ENCODE measurements at places on chromosomes 4 and X.

DNA sequence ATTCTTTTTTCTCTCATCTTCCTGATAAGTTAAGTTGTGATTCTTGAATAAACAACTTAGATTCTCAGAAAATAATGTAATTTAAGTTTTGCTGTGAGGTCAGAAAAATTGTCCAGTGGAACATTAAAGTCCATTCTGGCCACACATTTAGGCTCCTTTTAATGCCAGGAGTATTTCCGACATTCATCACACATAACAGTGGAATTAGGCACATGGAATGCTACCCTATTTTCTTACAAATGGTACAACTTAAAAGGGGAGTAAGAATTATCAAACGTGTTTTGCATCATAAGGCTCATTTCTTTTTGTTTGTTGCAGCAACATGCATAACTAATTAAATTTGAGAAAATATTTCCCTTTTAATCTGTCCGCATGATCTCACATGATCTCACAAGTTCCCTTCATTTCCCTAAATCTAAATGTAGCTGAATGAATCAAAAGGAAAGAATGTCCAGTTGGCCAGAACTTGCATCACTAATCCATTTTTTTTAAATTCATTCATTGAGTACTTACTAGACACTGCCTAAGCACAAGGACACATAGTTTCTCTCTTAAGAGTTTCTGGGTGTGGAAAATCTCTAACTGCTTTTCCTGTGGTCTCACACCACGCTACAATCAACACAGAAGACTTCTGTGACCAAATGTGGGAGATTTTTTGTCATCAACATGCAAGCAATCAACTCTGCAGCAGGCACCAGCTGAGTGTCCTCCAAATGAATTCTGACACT lies 22.0 kb downstream of the SPARCL1 start:
- DNase-seq = no peak

DNA sequence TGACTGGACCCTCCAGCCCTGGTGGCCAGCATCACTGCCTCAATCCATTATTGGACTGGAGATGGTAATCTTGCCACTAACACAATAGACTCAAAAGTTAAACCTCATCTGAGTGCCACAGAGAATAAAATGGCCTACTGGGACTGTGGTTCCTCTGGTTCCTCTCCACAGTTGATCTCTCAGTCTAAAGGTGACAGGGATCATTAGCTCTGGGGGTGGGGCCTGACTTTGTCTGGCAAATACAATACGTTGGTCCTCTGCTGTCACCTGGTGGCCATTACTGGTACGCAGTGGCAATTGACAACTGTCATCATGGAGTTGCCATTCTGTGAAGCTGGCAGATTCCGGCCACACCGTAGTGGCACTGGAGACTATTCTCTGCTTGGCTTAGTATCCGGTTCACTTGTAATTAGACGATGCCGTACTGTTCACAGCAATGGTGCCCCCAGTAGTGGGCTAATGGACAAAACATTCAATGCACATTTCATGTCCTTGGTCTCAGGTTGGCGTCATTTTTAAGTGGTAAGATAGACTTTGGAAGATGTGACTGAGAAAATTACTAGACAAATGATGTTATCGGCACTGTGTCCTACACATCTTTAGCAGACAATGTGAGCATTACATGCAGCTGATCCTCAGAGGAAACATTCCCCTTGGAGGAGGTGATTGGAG lies 6.7 kb downstream of the FGFBP2 start:
- peak; percentile 27 for DNase-seq

DNA sequence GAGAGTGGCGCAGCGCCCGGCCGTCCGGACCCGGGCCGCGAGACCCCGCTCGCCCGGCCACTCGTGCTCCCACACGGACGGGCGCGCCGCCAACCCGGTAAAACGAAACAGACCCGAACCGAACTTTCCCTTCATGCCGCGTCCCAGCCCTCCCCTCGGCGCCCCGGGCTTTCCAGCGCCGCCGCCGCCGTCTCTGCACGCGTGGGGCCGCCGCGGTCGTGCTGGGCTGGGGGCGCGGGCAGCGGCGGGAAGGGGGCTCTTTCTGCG lies 222 bp downstream of the SMAD1 start:
- no peak for DNase-seq

- DNase-seq = no peak
These were observed 14.0 kb downstream of the STOX2 start for GRCh38 chr4:183919141-183919540.

GRCh38 chrX:130771230-130771629 lies 131.8 kb downstream of the ENOX2 start:
- no peak for DNase-seq

- no peak for DNase-seq
These were observed 540.9 kb downstream of the PPARGC1A start for GRCh38 chr4:23348789-23349498.

DNA sequence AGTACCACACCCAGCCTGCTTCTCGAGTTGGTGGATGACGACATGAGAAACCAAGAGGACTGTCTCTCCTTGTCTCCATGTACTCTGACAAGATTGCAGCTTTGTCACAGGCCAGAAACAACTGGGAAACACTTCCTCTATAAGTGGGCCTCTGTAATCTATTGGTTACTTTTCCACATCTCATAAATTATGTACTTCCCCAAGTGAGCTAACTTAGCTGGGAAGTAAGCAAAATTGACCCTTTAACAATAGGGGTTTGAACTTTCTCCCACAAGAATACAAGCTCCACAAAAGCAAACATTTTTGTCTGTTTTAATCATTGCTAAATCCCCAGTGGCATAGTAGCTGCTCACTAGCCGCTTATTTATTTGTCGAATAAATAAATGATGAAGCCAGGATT lies 14.1 kb upstream of the USO1 start:
- no peak for DNase-seq

GRCh38 chrX:7115557-7115956 lies 32.0 kb upstream of the STS start:
- DNase-seq = no peak

DNA sequence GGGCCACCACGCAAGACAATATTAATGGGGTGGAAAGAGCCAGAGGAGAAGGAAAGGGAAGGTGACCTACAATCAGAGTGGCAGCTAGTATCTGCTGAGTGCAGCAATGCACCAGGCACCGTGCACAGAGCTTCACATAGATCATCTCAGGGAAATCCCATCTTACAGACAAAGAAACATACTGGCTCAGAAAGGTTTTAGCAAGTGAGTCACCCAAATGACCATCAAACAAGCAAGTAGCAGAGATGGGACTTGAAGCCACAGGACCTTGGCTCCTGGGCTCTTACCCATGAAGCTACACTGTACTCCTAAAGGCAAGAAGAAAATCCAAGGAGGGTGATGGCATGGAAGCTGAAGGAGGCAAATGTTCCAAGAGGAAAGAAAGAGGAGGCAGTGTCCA lies 6.8 kb downstream of the ANXA5 start:
- DNase-seq = no peak

GRCh38 chrX:3461397-3462165 lies 115.1 kb upstream of the MXRA5 start:
- DNase-seq = no peak

GRCh38 chr4:174449944-174450785 lies 72.1 kb downstream of the HPGD start:
- no peak for DNase-seq

DNA sequence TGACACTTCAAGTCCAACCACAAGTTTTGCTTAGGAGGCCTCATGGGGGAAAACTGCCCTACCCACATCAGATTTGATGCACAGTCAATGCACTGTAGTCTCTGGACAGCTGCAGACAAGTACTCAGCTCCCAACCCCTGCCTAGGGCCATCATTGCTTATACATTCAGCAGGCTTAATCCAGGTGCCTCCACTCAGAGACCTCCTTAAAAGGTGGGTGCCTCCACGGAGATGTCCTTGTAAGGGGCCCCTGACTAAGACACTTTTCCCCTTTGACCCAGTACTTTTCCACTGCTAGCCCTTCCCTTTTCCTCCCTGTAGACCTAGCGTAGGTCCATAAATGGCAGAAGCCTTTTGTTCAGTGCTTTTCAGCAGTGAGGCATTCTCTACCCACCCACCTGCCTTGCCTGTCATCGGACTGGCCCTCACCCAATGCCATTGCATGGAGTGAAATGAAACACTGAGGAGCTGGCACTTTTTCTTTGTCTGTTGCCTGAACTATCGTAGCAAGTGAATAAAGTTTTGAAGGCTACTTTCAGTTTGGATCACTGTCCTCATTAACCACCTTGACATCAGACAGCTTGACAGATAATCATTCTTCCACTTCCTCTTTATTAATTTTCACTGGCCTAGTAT lies 23.8 kb upstream of the PLK4 start:
- DNase-seq = no peak

GRCh38 chr4:113065629-113066028 lies 16.2 kb downstream of the ANK2 start:
- DNase-seq = no peak

DNA sequence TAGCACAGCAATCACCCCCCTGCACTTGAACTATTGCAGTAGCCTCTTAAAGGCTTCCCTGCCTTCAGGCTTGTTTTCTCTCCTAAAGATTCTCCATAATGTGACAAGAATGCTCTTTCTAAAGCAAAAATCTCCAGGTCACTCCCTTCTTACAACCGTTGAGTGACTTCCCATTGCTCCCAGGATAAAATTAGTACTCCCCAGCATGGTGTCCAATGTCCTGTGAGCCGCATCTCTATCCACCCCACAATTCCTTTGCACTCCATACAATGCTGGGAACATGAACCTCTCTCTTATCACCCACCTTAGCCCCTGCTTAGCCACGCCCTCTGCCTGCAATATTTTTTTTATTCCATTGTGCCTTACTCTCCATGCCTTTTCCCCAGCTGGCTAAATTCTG lies 85.7 kb upstream of the SHISA3 start:
- no peak for DNase-seq

DNA sequence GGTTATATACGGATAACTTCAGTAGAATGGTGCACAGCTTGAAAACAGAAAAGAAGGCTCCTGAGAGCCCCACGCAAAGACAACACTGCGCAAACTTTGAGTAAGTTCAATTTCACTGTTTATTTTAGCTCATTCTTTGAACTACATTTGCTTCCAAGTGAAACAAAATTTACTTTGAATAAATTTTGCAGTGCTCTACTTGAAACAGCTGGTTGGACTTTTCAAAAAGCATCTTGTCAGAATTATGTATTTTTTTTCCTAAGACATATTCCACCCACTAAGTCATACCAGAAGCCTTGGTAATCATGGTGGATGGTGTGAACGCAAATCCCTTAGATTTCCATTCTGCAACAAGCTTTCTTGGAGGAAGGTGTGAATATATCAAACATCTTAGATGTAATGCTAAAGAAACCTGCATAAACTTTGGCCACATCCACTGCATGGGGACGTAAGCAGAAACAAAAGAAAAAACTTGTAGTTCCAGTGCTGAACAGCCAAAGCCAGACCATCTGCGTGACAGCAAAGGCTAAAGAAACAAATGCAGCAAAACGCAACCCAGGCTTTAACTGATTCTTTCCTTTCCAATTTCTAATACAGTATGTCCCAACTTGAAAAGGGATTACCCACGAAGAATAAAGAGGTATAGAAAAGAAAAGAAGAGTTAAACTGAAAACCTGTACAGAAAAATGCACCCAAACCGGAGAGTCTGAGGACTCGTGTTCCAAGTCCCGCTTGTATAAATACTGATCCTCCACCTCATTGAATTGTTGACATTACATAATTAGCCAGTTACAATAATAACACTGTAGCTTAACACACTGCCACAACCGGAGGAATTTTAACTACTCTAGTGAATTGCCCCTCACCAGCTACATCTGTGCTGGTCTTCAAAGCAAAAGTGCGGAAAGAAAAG lies 90.9 kb downstream of the SH3RF1 start:
- peak; percentile 47 for DNase-seq

GRCh38 chr4:156620786-156621185 lies 350.8 kb downstream of the PDGFC start:
- DNase-seq = no peak

GRCh38 chr4:2245057-2245786 lies 3.3 kb upstream of the HAUS3 start:
- no peak for DNase-seq

DNA sequence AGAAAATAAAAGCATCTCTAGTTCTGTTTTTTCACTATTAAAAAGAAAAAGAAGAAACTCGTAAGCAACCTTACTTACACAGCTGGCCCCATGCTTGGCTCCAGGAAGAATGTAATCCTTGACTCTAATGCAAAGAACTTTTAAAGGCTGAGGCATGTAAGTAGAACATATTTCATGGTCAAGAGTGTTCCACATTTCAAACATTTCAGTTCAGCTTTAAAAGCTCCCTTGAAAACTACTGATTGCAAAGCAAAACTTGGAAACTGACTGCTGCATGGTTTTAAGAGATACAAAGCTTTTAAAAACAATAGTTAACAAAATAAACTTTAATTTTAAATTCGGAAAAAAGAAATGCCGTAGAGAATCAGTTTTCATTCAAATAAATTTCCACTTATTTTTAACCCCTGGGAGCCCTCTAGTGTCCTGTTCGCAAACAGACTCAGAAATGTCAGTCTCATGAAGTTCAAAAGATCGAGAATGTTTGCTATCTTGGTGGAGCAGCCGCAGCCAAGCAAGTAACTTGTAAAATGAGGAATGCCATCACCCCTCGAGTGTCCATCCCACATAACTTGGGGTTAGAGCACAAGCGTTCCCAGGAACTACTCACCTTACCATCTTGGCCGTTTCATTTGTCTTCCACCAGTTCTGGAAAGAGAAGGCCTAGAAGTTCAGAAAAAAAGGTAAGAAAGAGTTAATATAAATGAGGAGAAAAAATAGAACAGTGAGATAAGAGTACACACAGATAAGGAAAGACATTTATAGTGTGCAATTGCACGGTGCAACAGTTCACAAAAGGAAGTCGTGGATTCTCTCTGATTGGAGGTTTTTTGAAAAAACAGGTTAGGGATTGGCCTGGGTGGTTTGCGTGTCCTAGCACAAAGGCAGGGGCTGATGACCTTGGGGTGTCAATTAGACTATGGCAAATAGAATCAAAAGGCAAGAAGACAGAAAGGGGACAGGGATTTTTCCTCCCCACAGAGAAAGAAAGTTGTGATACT lies at the start of gene GASK1B:
TSS of gene GASK1B (minus strand) at position 765 of the 998 bp plus-strand sequence. CDS start 1,650 bp downstream, outside the sequence.
- peak; percentile 75 for DNase-seq

DNA sequence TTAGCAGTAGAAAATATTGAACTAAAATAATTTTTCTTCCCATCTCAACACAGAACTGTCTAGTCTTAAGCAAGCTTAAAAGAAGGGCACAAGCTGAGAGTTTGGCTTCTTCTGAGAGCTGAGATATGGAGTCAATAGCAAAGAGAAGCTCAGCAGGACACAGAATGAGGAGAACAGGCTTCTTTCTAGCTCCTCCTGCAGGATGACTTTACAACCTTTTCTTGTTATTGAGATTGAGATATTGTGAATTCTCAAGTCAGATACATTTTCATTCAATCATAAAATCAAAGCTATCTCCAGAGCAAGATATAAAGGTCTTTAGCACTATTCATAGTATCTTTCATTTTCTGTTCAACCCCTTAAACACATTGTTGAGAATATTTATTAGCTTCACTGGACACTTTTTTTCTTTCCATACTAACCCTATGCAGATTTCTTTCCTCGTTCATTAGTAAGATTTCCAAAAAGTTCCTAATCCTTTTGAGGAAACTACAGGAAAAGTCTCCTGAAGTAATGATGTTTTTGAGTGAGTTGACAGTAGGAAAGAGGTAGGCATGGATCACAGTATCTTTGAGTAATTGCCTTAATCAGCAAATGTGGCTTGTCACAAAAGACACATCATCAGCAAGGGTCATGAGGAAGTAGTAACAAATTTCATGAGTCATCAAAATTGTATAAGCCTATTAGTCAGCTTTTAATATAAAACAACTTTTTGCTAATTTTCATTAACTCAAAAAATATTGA lies 17.8 kb upstream of the CXCL3 start:
- no peak for DNase-seq

Data from brain (organoid and tissue), 16 donors.